ENCODE measurements at places on chromosomes 2 and 18. TPM values are rescaled to one million over a fixed set of nuclear protein-coding genes. Genes with fewer than 3 reads are reported as not detected.

- no peak for DNase-seq
Observed at GRCh38 chr2:101157272-101157671, 6.1 kb upstream of the TBC1D8 start.

- no peak for DNase-seq
Observed at GRCh38 chr2:72886505-72887031, 640 bp upstream of the SPR start.

GRCh38 chr2:227324642-227324994, 433 bp upstream of the MFF start:
- DNase-seq, result no peak

GRCh38 chr2:187093771-187094412, 244.9 kb upstream of the ZSWIM2 start:
- DNase-seq, result no peak

DNA sequence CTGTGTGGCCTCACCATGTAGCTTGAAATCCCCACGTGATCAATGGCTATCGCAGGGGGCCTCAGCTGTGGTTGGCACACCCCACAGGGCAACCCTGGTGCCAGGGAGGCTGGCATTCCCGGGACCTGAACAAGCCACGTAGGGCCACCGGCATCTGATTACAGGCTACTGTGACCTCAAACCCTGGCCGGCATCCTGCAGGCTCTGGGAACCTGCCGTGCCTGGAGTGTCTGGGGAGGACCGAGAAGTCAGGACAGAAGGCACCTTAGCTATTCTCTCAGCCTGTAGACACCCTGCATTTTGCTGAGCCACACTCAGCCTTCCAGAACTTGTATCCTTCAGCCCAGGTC, 213.0 kb downstream of the GLI2 start:
- no peak for DNase-seq

DNA sequence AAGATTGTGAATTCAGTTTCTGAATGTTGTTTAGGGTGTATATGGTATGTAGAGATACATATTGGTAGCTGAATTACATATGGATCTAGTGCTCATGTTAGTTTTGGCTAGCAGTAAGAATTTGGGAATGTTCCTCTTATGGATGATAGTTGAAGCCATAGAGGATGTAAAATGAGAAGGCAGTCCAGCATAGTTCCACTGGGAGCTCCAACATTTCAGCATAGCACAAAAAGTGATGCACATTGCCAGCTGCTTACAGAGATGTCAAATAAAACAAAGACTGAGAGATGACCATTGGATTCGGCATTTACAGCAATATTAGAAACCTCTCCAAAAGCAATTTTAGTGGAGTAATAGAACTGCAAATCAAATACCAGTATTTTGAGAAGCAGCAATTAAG, 77.4 kb downstream of the EML4 start:
- DNase-seq, result no peak

DNA sequence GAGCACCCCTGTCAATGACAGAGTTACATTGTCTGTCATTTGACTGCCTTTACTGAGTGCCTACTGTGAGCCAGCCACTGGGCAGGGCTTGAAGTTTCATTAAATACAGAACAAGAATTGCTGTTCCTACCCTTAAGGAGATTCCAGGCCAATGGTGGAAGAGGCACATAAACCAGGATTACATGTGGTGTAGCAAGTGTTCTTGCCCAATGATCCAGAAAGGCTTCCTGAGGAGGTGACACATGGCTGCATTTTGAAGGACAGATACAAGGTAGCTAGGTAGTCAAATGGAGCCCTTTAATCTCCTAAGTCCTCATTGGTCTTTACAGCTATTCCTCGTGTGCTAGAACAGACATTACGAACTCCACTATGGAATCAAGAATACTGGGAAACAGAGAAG, 312.7 kb downstream of the ETAA1 start:
- DNase-seq, result no peak

DNA sequence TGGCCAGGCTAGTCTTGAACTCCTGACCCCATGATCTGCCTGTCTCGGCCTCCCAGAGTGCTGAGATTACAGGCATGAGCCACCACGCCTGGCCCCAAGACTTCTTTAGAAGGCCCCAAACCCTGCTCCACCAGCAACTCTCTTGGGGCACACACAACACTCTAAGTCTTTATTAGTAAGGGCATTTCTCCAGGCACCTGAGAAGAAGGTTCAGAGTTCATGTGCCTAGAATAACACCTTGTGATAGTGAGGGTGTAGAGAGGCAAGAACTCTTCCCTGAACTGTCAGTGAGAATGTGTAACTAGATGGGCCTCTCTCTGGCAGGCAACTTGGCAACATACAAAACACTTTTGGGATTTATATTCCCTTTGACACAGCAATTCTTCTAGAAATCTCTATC, 43.8 kb downstream of the SH2D6 start:
- DNase-seq, result no peak

- no peak for DNase-seq
Observed at GRCh38 chr2:15788455-15788829, 151.9 kb upstream of the MYCN start.

GRCh38 chr2:238158509-238159070, at the start of gene ERFE:
TSS of gene ERFE (plus strand) at chr2:238158970. CDS start at chr2:238159008, 38 bp downstream.
- no peak for DNase-seq

GRCh38 chr2:37342591-37343220, 1.7 kb upstream of the QPCT start:
- DNase-seq, result no peak

DNA sequence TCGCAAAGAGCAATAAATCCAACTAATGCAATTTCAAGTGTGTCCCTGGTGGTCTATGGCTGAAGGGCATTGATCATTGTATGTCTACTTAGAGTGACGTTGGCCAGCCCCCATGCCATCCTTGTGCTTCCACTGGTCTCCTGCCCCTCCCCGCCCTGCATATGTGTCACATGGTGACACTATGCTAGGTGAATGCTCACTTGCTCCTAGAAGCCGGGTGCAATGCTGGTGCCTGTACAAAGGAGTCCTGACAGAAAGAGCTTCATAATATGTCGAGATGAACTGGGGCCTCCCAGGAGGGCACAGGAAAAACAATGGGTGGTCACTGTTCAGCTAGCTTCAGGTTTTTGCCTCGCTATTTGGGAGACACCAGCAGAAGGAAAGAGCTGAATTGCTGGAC, 5.9 kb upstream of the TRABD2A start:
- DNase-seq, result no peak

- no peak for DNase-seq
Observed at GRCh38 chr18:52342456-52342855, 2.5 kb downstream of the DCC start.

DNA sequence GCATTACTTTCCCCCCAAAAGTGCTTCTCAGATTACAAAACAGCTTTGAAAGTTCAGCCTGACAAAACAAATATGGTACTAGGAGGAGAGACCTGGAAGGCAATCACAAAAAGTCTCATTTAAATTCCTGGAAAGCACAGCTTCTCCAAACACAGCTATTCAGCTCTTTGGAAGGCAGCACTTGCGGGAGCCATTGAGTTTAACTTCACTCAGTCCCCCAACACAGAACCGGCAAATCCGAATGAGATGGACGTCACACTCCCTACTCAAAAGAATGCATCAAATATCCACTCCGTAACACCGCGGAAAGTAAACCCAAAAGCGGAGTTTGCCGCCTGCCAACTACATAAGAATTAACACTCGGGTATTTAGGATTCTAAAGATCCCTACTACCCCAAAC, 638 bp downstream of the ST6GAL2 start:
- no peak for DNase-seq

DNA sequence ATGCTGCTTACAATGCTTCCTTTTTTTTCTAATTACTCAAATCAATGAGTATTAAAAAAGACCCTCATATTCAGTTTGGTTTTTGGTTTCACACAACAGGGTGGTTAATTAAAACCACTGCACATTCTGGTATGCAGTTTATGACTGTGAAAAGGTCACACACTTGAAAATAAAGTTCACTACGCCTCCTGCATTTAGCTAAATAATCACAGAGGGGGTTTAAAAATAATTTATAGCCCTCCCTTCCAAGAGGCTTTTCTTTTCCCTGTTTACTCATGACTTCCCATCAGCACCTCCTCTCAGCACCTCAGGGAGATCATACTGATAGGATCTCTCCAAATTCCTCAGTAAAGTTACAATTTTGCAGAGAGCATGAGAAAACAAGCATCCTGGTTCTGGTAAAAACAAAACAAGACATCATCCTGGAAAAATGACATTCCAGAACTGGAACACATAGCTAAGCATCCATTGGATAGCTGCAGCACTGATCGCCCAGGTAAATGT, 129.5 kb upstream of the TMEM200C start:
- DNase-seq, result no peak

GRCh38 chr18:45775241-45775676, 50.2 kb upstream of the SIGLEC15 start:
- DNase-seq, result peak; percentile 29

- DNase-seq, result no peak
Observed at GRCh38 chr2:96273763-96274162, 7.7 kb downstream of the CIAO1 start.

DNA sequence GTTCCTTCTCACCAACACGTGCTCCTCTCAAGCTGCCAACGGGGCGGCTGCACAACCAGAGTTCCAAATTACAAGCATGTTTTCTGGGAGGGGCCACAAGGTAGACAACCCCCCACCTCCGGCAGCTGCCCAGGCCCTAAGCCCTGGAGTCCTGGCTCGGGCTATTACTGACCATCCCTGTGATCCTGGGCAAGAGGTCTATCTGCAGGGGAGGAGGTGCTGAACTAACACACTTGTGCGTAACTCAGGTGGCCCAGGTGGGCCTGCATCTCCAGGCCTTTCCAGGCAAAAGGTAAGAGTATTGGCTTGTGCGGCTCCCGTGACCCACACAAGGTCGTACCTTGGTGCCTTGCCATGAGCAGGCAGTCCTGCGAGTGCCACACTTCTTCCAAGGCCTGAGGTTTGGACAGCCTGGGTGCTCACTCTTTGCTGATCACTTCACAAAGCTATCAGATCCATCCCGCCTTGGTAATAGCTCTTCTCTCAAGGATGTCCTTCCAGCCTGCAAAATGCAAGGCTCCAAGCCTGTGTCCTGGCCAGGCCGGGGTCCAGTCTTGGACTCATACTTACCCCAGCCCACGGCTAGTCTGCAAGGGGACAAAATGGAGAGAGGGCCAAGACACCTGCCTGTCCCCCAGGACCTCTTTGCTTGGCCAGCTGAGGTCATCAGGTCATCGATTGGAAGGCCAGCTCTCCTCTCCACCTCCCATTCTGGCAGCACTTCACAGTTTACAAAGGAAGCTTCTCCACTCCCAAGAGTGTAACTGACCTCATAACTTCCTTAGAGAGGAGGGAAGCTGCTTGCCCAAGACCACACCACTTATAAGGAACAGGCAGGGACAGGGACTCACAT, 33.9 kb downstream of the ADRA2B start:
- DNase-seq, result no peak

DNA sequence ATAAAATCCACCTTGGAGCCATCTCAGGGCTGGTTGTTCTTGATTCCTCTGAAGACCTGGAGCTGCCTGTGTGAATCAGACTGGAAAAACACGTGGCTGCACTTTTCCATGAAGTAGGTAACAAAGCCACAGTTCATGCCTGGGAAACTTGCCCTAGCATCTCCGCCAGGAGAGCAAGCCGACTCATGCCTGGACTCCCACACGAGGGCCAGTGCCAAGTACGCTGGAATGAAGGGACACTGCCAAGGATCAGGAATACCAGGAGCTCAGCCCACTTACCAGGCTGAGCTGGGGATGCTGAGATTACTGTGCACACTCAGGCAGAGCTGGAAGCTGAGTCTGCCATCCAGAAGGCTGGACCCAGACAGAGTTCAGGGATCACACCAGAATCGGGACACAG, 10.9 kb upstream of the FHL2 start:
- DNase-seq, result no peak

- DNase-seq, result no peak
Observed at GRCh38 chr2:197293252-197294007, 17.1 kb downstream of the ANKRD44 start.

DNA sequence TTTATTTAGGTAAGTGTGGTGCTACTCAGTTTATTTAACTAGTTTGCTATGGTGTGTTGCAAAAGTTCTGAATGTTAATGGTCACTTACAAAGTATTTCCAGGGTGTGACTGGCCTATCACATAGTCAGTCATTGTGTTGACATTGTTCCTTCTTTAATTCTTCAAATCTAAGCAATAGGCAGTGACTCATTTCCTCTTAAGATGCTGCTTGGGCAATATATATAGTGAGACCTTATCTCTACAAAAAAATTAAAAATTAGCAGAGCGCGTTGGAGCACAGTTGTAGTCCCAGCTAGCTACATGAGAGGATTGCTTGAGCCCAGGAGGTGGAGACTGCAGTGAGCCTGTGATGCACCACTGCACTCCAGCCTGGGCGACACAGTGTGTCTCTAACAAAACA, 5.8 kb upstream of the CCDC88A start:
- DNase-seq, result no peak

- DNase-seq, result no peak
Observed at GRCh38 chr2:18668221-18668620, 78.9 kb upstream of the NT5C1B start.

GRCh38 chr2:25473758-25474340, 132.1 kb upstream of the DNMT3A start:
- peak; percentile 17 for DNase-seq

DNA sequence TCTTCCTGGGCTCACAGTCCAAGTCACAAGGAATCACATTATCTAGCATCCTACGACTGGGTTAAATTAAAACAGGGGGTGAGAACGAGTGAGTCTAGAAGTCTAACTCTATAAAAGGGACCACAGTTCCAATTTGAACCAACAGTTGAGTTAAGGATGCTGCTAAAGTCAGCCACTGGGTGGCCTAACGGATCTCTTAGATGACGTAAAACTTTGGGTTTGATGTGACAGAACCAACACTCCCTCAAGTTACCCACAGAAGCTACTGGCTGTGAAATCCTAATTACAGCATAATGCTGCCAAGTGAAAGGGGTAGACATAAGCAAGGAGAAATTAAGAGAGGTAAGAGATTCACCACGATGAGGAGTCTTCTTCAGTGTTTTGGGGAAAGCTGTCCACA, 32.7 kb upstream of the RUFY4 start:
- no peak for DNase-seq

DNA sequence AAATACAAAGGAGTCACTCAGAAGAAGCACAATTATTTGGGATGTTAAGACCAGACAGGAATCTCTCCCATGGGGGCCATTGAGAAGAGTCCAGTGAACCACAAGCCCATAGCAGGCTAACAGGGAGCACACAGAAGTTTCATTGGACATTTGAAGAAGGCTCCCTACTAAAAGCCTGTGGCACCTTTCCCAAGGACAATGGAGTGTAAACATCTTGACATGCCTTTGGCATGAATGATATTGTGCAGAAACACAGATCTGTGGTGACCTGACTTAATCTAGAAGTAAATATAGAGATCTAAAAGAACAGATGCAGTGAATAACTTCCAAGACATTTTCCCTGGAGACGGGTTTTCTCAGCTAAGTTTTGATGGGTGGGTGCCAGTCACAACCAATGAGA, 221.5 kb downstream of the EPHA4 start:
- DNase-seq, result no peak

Gene PROM2
- total RNA-seq, result 2.3 TPM

Gene AKAIN1
- total RNA-seq, result 0.14 TPM

Gene TUBA4B
- total RNA-seq, result 0.05 TPM

Gene LDAH
- 23.1 TPM for total RNA-seq

Gene XIRP2
- 0.14 TPM for total RNA-seq

Gene LDLRAD4
- 80.0 TPM for total RNA-seq

Gene RNF152
- 0.85 TPM for total RNA-seq

Gene ANKRD62
- not detected for total RNA-seq

Gene SCN2A
- 0.24 TPM for total RNA-seq

Gene ADGRF3
- total RNA-seq, result 0.33 TPM

Gene DCDC2C
- total RNA-seq, result 0.38 TPM

Measured in thymus (tissue), 14 donors.